CD4-positive, alpha-beta T cell treated with Interleukin-4 for 1 hour (primary cell): ENCODE measurements at places on chromosomes 16 and 17.
A peak's percentile ranks its signal among the peaks of the same experiment; 100 is the strongest.

DNA sequence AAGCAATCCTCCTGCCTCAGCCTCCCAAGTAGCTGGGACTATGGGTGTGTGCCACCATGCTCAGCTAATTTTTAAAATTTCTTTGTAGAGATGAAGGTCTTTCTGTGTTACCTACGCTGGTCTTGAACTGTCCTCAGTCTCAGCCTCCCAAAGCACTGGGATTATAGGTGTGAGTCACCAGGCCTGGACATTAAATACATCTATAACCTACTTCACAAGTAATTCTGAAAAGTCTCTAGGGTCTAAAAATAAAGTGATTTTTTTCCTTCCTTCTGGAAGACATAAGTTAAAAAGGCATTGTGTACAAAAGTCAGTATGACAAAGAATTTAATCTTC is 118.3 kb downstream of the PARN start:
- DNase-seq = no peak

DNA sequence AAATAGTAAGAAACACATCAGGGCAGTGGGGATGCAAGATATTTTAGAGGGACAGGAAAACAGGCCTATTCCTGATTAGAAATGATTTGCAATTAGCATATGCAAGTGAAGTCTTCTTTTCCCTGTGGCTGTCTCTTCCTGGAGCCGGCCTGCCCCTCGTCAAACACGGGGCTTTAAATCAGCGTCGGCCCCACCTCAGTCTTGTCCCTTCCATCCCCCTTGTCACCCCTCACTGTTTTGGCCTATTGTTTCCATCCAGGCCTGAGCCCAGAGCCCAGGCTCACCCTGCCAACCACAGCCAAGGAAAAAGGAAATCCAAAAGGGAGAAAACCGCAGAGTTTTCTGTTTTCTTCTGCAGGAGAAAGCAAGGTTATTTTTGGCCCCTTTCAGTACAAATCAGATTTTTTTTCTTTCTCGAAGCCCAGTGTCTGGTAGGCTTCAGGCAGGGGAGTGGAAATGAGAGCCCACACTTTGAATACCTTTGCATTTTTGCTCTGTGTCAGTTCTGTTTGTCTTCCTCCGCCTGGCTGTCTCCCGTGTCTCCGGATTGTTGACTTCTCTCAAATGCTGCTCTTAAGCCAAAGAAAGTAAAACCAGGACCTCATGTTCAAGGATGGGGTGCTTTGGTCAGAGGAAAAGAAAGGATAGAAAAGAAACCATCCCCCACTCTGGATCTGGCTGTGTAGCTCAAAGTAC is 399.9 kb upstream of the CDH11 start:
- DNase-seq = no peak

- DNase-seq = no peak
Observed at GRCh38 chr16:79845734-79846135, 245.2 kb upstream of the MAF start.

GRCh38 chr17:35906926-35907637 is 23.5 kb downstream of the RDM1 start:
- no peak for DNase-seq

DNA sequence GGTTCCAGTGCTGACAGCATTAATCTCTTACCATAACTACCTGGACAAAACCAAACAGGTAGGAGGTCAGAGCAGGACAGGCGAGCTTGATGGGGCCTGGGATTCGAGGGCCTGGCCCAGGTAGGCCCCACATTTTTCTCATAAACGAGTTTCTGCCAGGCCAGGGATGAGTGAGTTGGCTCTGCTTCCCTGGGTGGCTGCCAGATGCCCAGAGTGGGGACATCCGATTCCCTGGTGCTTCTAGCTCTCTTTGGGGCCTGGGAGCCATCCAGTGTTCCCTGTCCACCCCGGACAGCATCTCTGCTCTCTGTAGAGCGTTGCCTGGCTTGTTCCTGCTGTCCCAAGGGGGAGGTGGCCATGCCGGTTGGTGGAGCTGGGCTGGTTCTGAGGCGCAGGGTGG is 25.1 kb downstream of the TSC2 start:
- DNase-seq = no peak

DNA sequence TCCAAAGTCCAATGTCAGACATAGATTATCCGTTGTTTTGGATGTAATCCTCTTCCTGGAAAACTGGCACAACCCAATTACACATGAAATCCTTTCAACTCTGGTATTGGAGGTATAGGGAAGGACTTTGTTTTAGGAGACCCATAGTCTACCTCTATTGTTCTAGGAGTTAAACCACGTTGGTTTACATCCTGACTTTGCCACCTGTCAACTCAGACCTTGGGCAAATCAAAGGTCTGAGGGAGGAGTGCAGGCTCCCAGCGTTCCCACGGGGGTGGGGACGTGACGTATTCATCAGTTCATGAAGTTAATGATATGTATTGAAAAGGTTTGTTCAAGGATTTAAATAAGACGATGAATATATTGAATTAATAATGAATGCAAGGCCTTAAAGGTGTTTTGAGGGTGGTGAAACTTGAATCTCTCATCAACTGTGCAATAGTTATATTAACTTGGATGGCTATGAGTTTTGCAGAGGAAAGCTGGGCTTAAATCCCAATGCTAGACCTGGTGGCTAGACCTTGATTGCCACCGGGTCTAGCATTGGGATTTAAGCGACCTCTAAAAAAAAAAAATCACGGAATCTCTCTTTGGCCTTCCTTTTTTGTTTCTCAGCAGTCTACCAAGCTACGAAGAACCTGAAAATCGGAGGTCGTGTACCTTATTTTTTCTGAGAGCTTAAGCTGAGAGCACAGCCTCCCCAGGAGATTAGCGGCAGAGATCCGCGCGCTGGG is 744 bp upstream of the NF1 start:
- no peak for DNase-seq

DNA sequence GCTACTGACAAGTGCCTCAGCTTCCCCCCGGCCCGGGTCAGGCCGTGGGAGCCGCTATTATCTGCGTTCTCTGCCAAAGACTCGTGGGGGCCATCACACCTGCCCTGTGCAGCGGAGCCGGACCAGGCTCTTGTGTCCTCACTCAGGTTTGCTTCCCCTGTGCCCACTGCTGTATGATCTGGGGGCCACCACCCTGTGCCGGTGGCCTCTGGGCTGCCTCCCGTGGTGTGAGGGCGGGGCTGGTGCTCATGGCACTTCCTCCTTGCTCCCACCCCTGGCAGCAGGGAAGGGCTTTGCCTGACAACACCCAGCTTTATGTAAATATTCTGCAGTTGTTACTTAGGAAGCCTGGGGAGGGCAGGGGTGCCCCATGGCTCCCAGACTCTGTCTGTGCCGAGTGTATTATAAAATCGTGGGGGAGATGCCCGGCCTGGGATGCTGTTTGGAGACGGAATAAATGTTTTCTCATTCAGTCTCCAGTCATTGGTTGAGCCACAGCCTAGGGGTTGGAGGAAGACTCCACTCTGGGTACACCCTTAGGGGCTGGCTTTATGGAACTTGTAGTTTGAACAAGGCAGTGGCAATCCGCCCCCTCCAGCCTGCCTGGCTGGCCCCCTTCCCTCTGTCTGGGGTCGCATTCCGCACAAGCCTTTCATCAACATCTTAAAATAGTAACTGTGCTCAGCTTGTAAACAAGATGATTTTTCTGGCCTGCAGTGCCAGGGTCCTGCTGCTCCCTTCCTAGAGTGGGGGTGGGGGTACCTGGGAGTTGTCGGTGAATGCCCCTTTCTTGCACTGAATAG is 4.1 kb downstream of the SYNGR2 start:
- peak; percentile 58 for DNase-seq

- no peak for DNase-seq
Observed at GRCh38 chr17:7654832-7655540, 4.3 kb downstream of the ATP1B2 start.

- no peak for DNase-seq
Observed at GRCh38 chr16:4263504-4264436, 9.1 kb downstream of the TFAP4 start.

DNA sequence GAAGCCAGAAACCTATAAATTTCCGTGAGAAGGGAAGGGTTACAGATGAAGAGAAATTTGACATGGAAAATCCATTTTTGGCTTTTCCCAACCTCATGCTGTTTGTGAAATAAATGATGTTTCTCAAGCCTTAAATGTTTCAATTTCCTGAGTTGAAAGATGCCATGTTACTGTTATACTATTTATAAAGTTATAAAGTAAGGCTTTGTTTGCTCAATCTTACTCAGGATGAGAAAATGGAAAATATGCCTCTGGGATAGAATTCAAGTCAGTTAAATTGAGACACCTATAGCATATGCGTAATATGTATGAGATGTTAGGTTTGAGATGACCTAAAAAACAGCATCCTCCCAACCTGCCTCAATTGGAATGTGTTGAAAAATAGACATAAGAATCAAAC is 19.9 kb upstream of the FAM20A start:
- no peak for DNase-seq

- DNase-seq = no peak
Observed at GRCh38 chr17:13562271-13562800, 39.4 kb downstream of the HS3ST3A1 start.

DNA sequence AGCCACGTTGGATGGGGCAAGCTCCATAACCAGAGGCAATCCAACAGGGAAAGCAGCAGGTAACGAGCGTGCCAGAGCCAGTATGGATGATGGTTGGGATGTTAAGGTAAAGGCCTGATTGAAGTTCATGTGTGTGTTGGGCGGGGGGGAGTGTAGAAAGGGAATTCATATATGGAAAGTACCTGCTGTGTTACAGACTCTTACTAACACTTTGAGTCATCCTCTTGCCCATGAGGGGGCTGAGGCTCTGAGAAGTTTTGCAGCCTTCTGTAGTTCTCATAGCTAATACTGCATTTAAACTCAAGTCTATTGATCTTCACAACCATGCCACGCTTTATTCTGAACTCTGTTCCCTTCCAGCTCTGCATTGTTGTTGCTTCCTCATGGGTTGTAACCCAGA is 28.5 kb downstream of the SYCE1L start:
- no peak for DNase-seq

DNA sequence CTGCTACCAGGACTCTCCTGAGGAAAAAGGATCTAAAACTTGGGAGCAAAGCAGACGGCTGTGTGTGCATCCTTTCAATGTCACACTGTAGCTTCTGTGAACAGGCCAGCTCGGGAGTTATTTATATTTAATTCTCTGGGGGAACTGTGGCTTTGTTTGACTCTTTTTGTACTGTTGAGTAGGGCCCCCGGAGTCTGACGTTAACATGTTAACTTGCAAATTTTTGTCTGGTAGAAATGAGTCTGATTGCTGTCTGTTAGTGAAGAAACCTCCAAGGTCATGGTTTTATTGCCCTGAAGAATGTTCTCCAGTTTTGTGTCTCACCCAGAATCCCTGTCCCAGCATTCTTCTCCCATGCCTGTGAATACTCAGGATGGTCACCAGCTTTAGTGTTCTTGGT is 14.2 kb upstream of the KCNG4 start:
- no peak for DNase-seq
